Activated CD4-positive, alpha-beta T cell treated with anti-CD3 and anti-CD28 coated beads for 24 hours (primary cell): ENCODE measurements at places on chromosomes 7 and 10.

GRCh38 chr7:132738254-132738653 lies 162.0 kb upstream of the PLXNA4 start:
- no peak for DNase-seq

- DNase-seq: no peak
Observed at GRCh38 chr10:49053053-49053997, 62.0 kb downstream of the VSTM4 start.

- DNase-seq: no peak
Observed at GRCh38 chr7:137852108-137852507, 5.3 kb upstream of the DGKI start.

DNA sequence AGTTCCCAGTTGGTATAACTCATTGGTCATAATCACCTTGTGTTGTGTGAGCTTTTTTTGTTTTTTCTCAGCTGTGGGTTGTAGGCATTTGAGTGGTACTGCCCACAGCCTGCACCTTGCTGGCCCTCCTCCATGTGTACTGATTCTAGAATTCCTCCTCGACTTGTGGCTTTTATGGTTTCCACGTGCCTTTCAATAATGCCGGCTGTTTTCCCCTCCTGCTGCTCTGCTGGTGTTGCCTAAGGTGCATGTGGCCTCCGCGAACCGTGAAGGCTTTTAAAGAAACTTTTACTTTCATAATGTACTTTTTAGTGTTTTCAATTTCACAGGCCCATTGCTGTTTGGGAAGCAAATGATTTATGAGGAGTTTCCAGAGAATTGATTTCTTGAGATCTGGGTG lies 518.0 kb downstream of the REEP3 start:
- DNase-seq: no peak

DNA sequence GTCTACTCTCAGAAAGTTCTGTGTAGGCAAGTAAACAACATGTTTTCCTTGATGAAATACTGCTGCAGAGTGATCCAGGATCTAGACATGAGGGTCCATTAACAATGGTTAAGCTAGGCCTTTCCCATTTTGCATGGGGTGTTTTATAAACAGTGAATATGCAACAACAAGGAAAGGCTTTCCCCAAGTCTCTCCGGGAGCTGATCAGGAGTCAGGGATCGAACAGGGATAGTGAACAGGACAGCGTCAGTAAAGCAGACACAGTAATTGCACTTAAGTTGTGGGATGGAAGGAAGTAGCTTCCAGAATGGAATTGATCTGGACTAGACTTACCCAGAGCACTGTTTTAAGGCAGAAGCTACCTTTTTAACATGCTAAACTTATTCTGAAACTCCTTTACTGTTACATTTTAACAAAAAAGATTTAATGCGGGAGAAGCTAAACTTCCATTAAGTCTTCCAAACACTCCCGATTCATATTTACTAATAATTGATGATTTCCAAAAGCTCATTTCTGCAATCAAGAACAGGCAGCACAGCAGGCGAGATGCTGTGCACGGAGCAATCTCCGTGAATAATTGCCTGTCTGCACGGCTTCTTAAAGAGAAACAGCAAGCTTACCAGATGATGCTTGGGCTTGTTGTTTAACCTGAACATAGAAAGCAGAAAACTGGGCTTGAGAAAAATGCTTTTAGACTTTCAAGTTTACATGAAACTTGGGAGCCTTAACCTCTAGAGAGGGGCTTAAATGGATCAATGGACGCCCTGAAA lies 50.3 kb upstream of the DOCK1 start:
- no peak for DNase-seq

DNA sequence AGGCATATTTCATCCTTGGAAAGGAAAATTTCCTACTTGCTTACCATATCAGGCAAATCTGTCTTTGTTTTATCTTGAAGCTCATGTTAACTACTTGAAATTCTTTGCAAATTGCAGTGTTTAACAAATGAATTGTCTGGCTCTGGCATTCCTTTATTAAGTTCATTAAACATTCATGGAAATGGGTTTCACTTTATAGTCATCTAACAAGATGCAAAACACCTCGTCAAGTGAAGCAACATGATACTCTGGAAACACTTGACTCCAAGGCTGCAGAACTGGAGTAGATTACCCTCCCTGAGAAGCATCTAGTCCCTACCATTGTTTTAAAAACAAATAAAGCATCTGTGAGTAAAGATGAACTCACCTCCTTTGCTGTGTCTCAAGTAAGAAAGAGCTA lies 1086.9 kb downstream of the NRG3 start:
- DNase-seq: no peak

DNA sequence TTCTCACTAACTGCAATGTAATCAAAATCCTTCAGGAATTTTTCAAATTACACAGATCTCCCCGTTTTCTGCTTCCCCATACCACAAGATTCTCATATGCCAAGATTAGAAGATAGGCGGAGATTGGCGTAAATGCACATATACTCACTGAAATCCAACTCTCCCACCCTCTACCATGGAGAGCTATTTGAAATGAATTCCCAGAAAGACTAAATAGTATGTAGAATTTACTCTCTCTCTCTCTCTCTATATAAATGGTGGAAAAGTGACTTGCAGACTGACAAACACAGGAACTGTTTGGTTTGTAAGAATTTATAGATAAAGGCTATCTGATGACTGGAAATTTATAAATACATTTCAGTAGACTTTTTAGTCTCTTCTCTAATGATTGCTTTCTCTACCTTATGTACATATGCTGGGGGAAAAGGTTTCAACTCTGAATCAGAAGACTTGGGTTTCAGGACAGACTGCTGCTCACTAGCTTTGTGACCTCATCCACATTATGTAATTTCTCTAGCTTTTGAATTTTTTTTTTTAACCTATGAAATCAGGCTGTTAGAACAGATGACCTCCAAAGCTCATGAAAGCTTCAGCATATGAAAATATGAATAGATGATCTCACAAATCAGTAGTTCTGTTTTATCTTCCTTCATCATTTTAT lies 67.8 kb upstream of the CSTF2T start:
- DNase-seq: no peak

- no peak for DNase-seq
Observed at GRCh38 chr7:78399033-78399769, 600.6 kb downstream of the PHTF2 start.

- peak; percentile 40 for DNase-seq
Observed at GRCh38 chr10:133336577-133337369, at the start of gene CALY. CALY (minus strand) TSS chr10:133336896; CDS start chr10:133328989, 7,907 bp downstream.

- no peak for DNase-seq
Observed at GRCh38 chr7:18659746-18660145, 164.2 kb downstream of the HDAC9 start.

GRCh38 chr10:128624656-128625530 lies 498.7 kb upstream of the MKI67 start:
- no peak for DNase-seq

DNA sequence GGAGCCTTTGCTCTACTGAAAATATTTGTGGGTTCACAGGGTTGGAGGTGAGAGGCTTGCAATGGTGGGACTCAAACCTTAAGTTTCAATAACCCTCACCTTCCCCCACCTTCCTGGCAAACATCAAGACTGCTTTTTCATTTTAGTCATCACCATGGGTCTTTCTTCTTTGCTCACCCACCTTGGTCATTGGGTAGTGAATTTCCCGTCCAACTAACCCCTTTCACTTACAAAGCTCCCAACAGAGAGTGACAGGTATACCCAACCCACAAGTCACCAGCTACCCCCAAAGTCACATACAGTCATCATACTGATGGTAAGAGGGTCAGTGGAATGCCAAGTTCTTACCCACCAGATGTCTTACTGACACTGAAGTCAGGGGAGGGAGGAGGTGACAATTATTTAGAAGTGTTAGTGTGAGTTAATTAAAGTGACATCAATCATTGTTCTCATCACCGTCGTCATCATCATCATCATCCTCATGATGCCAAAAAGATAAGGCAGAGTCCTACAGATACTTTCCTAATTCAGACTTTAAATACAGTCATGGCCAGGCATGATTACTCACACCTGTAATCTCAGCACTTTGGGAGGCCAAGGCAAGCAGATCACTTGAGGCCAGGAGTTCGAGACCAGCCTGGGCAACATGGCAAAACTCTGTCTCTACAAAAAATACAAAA lies 49.0 kb downstream of the PIK3AP1 start:
- DNase-seq: no peak

- no peak for DNase-seq
Observed at GRCh38 chr10:62170732-62171131, 97.9 kb downstream of the RTKN2 start.

GRCh38 chr7:11155883-11156282 lies 182.2 kb downstream of the PHF14 start:
- no peak for DNase-seq

DNA sequence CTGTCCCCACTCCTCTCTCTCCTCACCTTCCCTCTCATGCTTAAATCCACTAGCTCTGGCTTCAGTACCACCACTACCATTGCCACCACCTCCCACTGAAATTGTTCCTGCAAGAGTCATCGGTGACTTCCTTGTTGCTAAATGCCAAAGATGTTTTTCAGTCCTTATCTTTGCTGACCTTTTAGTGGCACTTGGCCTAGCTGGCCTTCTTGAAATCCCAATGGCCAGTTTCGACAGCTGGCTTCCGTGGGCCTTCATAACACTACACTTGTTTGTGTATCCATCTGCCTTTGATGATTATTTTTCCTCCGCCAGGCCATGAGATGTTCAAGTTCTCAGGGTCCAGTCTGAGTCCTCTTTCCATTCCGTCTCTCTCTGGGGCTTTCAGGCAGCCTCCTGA lies 118.2 kb upstream of the NANOS1 start:
- no peak for DNase-seq

GRCh38 chr10:97267671-97268070 lies 24.8 kb downstream of the ARHGAP19 start:
- DNase-seq: no peak
